Mucosa of gallbladder (tissue), 1 donor: ENCODE measurements at places on chromosomes 12 and 14. TPM values are rescaled to one million over a fixed set of nuclear protein-coding genes. Genes with fewer than 3 reads are reported as not detected.

Gene CIDEB
- total RNA-seq, result 25.6 TPM

DNA sequence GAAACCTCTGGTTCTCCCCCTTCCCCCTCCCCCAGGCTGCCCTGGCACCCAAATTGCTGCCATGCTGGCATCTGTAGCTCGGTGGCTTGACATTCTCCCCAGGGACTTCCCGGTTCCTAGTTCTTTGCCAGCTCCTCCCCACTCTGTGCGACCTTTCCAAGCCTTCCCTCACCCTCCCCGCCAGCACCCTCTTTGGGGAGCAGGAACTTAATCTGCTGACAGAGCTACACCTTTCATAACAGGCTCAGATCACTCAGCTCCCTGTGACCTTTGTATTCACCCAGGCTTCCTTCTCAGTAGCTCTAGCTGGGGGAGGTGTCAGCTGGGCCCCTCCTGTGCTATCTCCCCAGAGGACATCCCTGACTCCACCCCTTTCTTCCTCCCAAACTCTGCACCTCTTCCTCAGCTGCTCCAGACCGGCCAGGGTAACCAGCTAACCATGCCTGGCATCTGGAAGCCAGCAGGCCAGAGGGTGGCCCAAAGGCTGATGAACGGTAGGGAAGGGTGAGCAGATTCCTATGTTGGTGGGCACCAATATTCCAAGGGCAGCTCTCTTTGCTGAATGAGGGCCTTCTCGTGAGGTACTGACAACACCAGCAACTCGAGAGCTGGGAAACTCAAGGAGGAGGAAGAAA is 1.8 kb upstream of the COX14 start:
- DNase-seq, result peak; percentile 74

DNA sequence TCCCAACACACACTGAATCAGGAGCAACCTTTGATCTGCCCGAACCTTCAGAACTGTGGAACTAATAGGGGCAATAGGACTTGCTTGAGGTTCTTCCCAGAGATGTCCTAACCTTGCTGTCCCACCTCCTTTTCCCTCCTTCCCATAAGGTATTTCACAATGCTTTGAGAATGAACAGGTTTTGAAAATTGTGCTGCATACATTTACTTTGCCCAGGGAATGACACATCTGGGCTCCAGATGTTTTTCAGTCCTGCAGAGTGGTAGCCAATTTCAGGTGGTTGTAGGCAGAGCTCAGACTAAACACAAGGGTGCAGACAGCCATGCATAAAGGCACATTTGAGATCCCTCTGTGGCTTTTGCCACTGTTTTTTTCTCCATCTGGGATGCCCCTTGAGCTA is 206.7 kb upstream of the PWP1 start:
- no peak for DNase-seq

- DNase-seq, result no peak
Measured at GRCh38 chr14:54807881-54808280, 94.7 kb downstream of the GCH1 start.

- no peak for DNase-seq
Measured at GRCh38 chr12:102197789-102198188, at the start of gene PMCH. Gene PMCH, minus strand, starts transcription at chr12:102197833. Its CDS starts 63 bp downstream, at chr12:102197770.

DNA sequence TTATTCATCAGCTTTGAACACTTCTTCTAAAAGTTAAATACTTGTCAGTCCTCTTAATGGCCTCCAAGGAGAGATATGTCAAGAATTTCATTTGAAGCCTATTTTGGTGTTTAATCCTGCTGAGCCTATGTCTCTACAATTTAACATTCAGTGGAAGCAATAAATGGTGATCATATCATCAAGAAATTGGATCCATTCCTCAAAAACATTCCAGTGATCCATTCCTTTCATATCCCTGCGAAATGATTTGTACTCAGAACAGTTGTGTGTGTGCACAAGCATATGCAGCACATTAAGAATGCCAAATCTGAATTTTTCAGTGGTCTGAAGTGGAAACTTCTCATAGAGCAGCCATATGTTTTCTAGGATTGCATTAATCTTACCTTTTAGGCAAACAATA is 373.7 kb upstream of the SYT1 start:
- DNase-seq, result no peak

- DNase-seq, result no peak
Measured at GRCh38 chr12:95790917-95791849, 619 bp upstream of the NTN4 start.

- DNase-seq, result no peak
Measured at GRCh38 chr14:93017898-93018297, 94.9 kb downstream of the CHGA start.

DNA sequence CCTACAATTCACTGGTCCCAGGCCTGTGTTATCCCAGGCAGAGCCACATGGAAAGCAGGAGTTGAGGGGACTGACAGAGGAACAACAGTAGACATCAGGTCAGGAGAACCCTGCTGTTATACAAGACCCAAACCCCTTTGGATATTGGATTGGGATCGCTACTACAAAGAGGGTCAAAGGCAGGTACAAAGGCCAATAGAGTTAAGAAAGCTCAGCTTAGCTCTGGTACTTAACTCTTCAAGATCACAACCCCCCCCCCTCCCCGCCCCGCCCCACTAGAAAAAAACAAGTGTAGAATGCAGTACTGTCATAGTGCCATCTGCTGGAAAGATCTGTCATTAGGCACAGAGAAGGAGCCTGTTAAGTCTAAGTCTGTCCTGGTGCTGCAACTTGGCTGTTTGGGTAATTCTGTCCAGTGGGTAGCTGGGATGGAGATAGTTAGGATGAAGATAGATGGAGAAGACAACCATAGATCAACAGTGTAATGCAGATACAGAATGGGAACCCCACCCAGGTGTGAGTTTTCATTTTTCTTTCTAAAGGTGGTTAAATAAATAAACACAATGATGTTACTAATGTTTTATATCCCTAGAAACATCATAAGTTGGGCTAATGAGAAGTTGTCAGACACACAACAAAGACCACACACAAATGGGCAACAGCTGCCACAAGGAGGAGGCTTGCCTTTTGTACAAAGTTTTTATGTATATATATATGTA is 17.2 kb downstream of the REM2 start:
- peak; percentile 58 for DNase-seq
